ENCODE measurements at places on chromosomes 2 and 18.

GRCh38 chr18:42574871-42575270 lies 540.6 kb downstream of the RIT2 start:
- DNase-seq = peak; percentile 46

DNA sequence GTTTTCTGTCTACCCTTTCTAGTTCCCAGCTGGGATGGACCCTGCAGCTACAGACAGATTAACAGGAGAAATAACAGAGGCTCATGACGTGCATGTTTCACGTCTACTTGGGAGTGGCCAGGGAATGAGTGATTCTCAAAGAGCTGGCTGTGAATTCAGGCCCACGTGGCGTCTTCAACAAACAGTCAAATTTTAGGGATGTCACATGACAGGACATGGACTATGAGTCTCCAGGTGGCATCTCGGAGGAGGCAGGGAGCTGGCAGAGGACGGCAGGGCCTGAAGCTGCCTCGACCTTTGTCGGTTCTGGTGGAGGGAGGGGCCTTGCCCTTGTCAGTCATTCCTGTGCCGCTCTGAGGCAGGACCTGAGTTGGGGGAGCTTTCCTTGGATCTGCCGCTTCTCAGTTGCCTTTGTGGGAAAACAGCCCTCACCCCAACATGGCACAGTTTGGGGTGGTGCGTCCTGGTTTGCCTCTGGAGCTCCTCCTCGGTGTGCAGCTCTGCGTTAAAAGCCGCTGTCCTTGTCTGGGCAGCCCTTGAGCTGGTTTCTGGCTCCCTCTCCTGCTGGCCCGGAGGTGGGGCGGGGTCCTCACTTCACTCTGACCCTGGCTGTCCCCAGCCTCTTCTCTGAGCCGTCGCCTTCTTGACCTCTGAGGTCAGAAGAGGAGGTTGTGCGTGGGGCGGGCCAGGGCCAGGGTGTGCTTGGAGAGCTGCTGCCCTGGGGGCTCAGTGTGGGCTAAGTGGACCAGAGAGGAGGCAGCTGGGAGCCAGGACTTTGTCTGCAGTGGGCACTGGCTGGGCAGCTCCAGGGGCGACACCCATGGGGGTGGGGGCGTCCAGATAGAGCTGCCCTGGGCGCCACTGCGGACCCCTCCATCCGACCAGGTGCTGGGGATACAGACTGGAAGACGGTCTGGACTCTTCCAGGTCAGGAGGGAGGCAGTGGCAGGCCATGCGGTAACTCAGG lies 12.1 kb upstream of the GAL3ST2 start:
- no peak for DNase-seq

DNA sequence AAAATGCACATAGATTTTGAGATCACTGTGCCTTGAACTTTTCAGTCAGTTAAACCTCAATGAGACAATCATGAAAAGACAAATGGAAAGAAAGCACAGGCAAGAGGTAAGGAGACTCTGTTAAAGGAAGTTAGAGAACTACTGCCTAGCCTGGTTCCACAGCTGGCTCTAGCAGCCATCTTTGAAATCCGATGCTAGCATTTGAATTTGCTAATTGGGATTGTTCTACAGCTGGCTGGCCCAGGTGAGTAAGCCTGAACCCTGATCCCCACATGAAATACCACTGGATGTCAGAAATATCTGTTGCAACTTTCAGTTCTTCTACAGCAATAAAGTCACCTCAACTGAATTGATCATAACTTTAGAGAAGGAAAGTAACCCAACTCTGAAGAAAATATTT lies 315.2 kb upstream of the CHAC2 start:
- no peak for DNase-seq

- DNase-seq = no peak
Measured at GRCh38 chr2:232061265-232061664, 99.8 kb downstream of the DIS3L2 start.

DNA sequence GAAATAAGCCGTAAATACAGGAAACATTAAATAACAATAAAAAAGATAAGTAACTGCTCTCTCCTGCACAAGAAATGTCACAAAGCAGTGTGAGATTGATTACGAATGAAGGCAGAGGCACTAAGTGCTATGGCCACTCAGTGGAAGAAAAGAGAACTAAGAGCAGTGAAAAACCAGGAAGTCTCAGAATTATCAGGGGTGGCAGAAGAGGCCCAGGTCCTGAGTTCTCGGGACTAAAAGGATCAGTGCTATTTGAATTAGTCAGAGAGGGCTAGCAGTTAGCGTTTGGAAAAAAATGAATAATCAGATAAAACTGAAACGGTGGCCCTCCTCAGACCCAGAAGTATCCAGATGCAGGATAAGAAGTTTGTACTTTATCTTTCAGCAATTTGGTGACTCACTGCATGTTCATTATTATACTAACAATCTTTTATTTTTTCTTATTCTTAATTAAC lies 367.1 kb downstream of the ZEB2 start:
- no peak for DNase-seq

GRCh38 chr2:159044804-159045286 lies 76.4 kb downstream of the TANC1 start:
- no peak for DNase-seq

GRCh38 chr18:45670281-45670962 lies 53.6 kb upstream of the SLC14A1 start:
- DNase-seq = no peak

GRCh38 chr2:160731856-160732255 lies 238.2 kb upstream of the RBMS1 start:
- DNase-seq = no peak

- no peak for DNase-seq
Measured at GRCh38 chr18:62999392-62999791, 284.1 kb downstream of the PHLPP1 start.

- no peak for DNase-seq
Measured at GRCh38 chr18:56238576-56238975, 399.8 kb downstream of the TXNL1 start.

- DNase-seq = no peak
Measured at GRCh38 chr2:172745636-172746035, 10.0 kb downstream of the RAPGEF4 start.

- no peak for DNase-seq
Measured at GRCh38 chr2:46347648-46348280, 50.6 kb downstream of the EPAS1 start.

DNA sequence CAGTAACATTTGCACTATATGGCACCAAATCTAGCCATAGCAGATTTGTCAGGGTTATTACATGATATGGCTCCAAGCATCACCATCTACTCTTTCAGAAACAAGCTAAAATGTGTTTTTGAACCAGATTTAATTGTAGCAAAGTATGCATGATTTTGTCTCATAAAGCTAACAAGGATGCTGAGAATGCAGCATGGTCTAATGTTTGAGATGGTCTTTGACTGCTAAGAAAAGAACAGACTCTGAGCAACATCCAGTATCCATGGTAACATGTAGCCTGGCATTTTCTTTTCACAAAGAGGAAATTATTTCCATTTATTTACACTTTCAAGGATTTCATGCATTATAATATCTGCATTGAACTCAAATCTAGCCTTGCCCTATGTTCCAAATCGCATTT lies 206.5 kb downstream of the PDE1A start:
- DNase-seq = no peak

GRCh38 chr18:70127359-70127758 lies 78.1 kb downstream of the RTTN start:
- DNase-seq = no peak

DNA sequence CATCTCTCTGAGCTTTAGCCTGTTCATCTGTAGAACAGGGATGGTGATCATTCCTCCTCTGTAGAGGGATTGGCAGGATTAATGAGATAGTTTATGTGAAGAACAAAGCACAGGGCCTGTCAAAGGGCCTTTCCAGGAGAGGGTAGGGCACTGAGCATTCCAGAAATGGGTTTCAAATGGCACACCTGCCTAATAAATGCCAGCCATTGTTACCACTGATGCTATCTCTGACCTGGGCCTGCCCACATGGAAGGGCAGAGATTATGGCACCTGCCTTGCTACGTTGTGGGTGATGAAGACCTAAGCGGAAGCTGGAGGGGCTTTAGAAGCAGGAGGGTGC lies 31.0 kb upstream of the GMPPA start:
- no peak for DNase-seq

DNA sequence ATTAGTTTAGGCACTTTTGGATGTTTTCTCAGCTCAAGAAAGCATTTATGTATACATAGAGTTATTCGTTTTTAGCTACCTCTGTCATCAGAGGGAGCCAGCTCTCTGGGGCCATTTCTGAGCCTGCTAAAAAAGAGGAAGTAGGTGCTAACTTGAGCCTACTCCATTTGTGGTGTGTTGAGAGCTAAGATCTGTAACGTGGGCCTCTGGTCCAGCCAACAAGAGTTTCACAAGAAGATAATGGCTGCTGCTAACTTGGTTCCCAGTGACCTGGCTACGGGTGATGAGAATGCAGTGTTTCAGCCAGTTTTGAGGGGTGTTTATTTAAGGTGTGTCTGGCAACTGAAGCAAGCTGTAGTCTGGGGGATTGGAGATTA lies 182.5 kb downstream of the PRKCE start:
- no peak for DNase-seq

DNA sequence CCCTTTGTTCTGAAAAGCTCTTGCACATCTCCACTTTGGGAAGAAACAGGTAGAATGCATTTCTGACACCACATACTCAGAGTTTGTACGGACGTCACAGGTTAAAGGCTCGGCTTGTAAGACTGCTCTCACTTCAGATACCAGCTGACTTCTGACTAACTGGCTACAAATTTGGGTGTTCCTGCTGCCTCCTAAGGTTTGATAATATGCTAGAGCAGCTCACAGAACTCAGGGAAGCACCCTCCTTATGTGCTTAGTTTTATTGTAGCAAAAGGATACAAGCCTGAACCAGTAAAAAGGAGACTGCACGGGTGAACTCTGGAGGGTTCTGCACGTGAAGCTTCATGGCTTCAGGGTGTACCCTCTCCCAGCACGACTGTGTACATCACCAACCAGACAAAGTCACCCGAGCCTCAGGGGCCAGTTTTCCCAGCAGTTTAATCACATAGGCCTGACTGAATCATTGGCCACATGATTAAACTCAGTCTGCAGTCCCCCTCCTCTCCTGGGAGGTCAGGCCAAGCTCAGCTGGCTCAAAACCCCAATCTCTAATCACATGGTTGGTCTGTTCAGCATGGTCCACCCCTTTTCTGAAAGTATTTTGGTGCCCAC lies 749.5 kb upstream of the RAB6C start:
- no peak for DNase-seq

DNA sequence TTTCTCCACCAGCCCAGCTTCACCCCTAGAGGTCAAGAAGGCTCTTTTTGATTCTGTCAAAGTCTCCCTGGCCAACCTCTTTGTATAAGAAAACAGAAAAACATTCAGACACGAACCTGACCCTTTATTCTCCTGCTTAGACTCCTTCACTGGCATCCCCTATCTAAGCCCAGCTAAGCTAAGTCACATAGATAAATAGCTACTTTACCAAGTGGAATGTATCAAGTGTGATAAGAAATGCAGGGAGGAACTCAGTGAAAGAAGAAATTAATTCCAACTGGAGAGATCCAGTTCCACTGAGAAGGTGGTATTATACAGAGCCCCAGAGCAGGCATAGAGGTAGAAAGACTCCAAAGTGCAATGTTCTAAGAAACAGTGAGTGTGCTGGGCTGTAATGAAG lies 489.5 kb downstream of the TNS1 start:
- no peak for DNase-seq

DNA sequence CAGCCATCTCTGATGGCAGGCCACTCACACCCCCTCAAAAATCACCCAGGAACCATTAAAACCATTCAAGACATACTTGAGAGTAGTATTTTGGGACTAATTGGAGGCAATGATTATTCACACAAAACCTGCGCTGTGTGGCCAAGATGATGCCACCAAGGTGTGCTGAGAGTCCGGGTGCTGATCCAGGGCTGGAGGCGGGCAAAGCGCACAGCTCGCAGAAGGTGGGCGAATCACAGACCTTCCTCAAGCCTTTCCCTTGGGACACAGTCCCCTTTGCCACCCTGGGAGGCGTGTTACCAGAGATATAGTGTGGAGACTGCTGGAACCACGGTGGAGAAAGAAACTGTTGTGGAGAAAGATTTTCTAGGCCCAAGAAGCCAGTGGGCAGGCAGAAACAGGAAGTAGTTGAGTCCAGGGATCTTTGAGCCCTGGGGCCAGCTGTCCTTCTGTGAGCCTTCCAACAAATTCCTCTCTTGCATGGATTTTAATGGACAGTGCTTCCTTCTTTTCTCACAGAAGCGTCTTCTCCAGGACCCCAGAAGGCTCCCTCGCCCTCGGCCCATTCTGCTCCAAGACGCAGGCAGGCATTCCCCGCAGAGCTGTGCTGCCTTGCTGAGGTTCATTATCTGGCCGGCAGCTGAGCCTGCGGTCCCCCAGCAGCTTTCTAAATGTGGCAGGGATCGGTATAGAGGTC lies 8.0 kb downstream of the COPS9 start:
- no peak for DNase-seq

- DNase-seq = no peak
Measured at GRCh38 chr2:66525606-66526005, 90.7 kb downstream of the MEIS1 start.

GRCh38 chr2:239930378-239930777 lies 94.8 kb downstream of the NDUFA10 start:
- no peak for DNase-seq

DNA sequence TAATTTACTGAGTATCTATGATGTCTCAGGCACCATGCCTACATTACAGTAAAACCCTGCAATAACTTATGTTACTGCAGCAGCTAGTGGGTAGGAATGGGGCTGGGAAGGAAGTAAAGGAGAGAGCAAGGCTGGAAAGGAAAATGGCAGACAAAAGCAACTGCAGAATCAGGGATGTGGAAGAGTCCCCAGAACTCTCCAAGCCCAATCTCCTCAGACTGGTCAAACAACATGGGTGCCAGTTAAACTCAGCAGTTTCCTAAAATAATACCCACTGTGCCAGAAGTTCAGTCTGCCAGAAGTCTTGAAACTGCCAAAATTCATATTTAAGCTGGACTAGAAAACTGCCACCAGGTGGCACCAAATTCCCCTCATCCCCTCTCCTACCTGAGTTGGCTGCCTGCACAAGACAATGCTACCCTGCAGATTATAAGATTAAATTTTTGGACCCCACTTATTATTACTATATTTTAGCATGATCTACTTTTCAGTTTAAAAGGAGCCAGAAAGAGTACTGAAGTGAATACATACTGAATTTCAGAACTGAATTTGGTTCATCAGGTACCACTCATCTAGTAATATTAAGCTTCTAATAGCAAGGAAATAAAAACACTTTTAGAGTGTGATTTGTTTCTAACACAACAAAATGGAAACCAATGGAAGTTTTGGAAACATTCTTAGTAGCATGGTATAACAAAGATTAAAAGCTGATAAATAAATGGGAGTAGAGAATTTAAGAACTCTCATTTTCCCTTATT lies 86.8 kb upstream of the DNER start:
- DNase-seq = peak; percentile 63

DNA sequence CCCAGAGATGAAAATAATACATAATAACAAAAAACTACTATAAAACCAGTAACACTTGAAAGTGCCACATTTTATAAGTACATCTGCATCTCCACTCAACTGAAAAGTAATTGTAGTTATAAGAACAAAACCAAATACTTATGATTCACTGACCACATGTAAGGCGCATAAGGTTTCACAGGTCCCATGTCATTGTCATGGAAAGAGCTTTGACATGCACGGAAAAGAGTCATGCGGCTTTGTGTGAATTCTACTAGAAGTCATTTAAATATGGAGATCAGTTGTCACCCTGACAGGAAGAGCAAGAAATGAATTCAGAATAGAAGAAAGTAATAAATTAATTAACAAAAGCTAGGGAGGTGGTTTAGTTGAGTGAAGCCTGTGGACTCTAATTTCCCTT lies 459.1 kb downstream of the CDH2 start:
- no peak for DNase-seq

All from NCI-H1694 (cell line).